Aorta (tissue), 5 donors: ENCODE measurements at places on chromosomes 12 and 14. TPM values are rescaled to one million over a fixed set of nuclear protein-coding genes. Genes with fewer than 3 reads are reported as not detected.

DNA sequence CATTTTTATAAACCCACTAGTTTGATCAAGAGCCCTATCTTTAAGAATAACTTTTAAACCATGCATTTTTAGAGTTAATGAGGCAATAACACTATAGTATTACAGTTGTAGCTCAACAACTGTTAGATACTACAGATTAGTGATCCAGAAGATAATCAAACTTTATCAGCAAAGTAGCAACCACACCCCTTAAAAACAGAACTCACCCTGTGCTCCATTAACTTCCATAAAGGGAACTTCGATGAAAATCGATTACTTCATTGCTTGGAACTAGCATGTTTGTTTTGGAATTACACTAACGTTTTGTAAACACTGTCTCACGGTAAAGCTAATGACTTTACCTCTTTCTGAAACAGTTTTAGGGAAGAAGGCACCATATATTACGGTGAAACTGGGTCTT, 1.4 kb downstream of the SGPP1 start:
- no peak for DNase-seq

DNA sequence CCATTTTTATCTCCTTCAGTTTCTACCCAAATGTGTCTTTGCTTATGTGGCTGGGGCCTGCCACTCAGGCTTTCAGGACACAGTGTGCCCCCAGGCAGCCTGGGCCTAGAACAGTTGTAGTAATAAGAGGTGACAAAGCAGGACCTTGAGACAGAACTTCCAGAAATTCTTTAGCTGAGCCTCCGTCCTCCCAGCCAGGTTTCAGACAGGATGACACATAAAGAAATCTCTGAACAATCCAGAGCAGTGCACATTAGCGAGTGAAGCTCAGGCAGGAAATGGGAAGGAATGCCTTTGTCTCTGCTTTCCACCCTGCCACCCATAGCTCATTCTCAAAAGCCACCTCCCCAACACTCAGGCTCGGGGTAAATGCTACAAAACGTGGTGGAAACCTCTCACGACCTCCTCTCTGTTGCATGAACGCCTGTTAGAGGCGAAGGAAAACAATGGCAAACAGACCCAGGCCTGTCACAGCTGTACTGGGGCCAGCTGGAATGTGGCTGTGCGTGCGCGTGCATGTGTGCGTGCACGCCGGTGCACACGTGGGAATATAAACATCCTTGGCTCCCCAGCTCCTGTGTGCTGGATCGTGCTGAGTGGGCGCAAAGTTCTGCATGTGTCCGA, 286.7 kb downstream of the ZFP36L1 start:
- no peak for DNase-seq

GRCh38 chr14:105845725-105846309, 319.4 kb downstream of the TMEM121 start:
- peak; percentile 51 for DNase-seq

GRCh38 chr12:54463484-54463883, 9.9 kb downstream of the GTSF1 start:
- DNase-seq, result no peak

GRCh38 chr12:48069241-48069640, 36.6 kb downstream of the SENP1 start:
- no peak for DNase-seq

KRT74 gene
- not detected for total RNA-seq

DNA sequence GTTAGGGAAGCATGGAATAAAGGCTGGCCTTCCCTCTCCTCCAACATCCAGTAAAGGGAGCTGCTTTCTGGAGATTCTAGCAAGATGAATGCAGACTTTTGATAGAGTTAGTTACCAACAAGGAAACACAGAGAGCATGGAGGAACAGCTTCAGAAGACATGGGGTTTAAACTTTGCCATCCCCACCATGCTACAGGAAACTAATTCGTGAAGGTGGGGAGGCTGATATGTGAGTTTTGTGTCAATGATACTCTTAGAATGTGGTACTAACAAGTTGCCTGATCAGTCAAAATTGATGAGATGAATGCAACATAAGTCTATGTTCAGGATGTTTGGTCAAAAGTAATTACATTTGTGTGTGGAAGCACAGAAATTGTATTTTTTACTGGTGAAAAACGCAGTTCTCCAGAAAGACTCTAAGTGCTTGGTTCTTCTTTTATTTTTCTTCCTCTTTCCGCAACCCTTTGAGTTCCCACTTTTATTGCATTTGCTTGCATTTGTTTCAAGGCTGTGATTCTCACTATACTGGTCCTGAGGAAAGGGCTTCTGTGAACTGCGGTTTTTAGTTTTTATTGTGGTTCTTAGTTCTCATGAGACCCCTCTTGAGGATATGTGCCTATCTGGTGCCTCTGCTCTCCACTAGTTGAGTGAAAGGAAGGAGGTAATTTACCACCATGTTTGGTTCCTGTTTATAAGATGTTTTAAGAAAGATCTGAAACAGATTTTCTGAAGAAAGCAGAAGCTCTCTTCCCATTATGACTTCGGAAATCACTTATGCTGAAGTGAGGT, at the start of gene CLEC4A:
CLEC4A (plus strand) TSS at position 494 of the 789 bp plus-strand sequence; CDS start at position 756, 262 bp downstream.
- no peak for DNase-seq
